Prostate gland (tissue), 2 donors: ENCODE measurements at places on chromosomes 16 and 17.

DNA sequence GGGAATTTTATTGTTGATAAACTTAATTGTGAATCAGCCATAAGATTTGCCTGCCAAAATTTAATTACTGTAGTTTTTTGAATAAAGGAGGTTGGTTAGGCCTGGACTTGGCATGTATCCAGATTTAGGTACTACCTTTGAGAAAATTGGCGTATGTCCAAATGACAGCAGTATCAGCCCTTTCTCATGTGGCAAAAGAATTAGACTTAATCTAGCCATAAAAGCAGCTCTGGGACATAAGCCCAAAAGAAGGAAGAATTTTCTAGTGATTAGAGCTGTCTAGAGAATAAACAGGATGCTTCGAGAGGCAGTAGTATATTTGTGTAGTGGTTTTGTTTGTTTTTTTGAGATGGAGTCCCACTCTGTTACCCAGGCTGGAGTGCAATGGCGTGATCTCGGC is 27.7 kb downstream of the PPM1E start:
- DNase-seq, result no peak

- no peak for DNase-seq
Observed at GRCh38 chr16:11383481-11384183, 38.4 kb downstream of the RMI2 start.

DNA sequence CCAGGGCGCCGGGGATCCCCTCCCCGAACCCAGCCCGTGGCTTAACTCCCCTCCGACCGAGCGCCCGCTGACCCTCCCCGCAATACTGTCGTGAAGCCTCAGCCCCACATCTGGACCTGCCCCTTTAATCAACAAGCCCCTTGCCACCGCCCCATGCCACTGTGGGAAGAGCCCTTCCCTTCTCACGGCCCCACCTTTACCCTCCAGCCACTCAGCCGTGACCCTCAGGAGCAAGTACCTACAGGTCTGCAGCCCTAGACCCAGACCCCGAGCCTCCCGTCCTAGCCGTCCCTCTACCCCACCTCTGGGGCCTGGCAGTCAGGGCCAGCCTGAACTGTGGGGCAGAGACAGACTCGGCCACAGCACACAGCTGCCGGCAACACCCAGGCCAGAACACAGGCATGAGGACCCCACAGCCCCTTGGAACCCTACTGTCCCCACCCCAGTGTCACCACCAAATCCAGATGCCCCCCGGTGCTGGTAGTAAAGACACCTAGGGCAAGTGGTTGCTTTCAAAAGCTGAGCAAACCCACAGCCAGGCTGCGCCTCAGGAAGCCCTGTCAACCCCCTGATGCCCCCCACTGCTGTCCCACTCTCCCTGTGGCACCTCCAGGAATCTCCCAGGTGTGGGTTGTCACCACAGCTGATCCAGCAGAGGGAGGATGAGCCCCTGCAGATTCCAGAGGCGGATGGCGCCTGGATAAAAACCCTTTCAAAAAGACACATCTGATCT is 1.4 kb downstream of the NXPH3 start:
- no peak for DNase-seq

GRCh38 chr17:79382313-79382712 is 228.5 kb downstream of the RBFOX3 start:
- no peak for DNase-seq

GRCh38 chr16:80993307-80993706 is 13.4 kb downstream of the CMC2 start:
- no peak for DNase-seq

- DNase-seq, result no peak
Observed at GRCh38 chr17:34826332-34826731, 134.9 kb downstream of the CCT6B start.

DNA sequence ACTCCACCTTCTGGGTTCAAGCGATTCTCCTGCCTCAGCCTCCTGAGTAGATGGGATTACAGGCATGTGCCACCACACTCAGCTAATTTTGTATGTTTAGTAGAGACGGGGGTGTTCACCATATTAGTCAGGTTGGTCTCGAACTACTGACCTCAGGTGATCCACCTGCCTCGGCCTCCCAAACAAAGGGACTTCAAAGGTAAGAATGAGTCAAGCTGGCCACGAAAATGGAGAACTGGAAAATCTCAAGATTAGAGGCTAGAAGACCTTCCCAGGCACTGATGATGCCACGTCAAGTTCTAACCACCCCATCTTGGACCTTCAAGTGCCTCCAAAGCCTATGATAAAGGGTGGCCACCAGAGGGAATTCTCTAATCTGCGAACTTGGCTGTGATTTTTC is 1.3 kb upstream of the CCL15 start:
- no peak for DNase-seq

DNA sequence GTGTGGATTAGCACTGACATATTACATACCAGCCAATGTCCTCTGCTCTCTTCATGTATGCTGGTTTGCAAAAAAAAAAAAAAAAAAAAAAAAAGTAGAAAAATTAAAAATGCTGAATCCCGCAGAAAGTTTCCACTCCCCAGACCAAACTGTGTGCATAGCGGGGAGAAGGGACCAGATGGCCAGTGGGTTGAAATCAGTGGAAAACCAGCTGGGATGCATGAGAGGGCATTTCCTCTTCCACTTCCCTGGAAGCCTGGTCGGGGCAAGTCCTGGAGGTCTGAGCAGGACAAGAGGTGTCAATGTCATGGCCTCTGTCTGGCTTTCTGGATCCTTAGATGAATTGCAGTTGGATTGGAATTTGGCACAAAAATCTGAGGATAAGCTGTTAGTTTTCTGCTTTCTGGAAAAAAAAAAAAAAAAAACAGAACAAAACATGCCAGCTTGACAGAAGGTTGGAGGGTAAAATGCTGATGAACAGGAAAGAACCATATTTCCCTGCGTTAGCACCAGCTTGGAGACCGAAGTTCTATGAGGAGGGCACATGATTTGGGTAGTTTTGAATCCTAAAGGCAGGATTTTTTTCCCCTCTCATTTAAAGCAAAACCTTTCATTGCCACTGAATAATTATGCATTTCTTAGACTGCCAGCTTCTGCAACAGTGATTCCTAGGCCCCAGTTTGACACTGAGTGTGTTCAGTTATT is 941.5 kb upstream of the EEF2KMT start:
- no peak for DNase-seq

GRCh38 chr16:23080747-23081146 is 68.5 kb downstream of the USP31 start:
- no peak for DNase-seq

GRCh38 chr17:48081858-48082257 is 19.4 kb downstream of the CBX1 start:
- DNase-seq, result no peak

DNA sequence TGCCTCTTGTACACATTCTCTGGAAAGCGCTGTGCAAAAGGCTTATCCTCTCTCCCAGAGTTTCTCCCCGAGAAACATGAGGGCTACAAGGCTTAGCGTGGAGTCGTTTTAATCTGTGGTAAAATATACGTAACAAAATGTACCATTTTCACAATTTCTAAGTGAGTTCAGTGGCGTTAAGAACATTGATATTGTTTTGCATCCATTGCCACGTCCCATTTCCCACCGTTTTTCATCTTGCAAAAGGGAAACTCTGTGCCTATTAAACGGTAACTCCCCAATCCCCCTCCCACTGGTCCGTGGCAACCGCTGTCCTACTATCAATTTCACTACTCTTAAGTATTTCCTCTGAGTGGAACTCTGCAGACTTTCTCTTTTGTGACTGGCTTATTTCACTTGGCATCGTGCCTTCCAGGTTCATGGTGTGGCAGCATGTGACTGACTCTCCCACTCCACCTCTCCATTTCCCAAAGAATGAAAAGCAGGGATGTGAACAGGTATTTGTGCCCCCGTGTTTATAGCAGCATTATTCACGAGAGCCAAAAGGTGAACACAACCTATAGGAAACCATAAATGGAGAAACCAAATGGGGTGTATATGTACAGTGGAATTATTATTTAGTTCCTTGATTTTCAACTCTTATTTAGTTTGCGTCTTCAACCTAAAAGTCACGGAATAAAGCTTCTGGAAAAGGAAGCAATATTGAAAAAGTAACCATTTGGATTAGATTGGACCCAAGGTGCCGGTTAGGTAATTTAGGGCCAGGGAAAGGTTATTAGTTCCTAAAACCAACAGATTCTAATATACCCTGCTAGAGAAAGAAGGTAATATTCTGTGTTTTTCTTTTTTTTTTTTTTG is 1.1 kb upstream of the USP32 start:
- DNase-seq, result peak; percentile 44

DNA sequence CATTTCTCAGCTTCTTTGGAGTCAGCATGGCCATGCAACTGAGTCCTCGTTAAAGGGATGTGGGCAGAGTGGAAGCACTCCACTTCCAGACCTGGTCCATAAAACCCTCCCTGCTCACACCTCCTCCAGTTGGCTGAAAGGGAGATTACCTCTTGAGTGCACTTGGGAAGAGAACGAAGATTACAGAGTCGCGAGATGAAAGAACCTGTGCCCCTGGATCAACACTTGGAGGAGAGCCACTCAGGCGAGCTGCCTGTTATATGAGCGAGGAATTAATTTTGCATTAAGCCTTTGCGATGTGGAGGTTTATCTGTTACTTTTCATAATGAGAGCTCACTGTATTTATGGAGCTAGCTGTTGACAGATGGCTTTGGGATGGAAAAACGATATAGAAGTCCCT is 147.9 kb downstream of the MAF start:
- DNase-seq, result no peak

- no peak for DNase-seq
Observed at GRCh38 chr16:68131813-68132706, 46.9 kb downstream of the NFATC3 start.

DNA sequence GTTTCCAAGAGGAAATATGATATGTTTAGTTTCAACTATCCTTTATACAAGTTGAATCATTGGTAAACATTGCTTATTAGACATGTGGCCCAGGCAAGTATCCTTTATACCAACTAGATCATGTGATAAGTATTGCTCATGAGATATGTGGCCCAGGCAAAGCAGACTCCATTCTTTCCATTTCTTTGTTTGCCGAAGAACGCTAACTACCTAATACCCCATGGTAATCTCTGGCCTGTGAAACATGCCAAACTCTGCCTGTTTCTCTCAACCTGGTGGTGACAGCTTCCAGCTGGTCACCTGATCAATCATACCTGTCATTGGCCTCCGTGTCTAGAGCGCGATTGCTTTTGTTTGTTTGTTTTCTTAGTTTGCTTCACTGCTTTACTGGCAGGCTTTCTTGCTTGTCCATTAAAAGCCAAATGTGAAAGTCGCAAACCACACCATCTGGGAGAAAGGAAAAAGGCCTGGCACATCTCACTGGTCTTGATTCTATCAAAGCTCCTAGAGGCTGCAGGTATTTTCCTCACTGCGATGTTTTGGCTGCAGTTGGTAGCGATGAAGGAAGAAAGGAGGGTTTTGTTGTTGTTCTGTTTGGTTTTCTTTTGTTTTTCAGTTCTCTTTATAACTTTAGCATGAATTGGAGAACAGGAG is 686.2 kb downstream of the KCNJ2 start:
- DNase-seq, result peak; percentile 25

DNA sequence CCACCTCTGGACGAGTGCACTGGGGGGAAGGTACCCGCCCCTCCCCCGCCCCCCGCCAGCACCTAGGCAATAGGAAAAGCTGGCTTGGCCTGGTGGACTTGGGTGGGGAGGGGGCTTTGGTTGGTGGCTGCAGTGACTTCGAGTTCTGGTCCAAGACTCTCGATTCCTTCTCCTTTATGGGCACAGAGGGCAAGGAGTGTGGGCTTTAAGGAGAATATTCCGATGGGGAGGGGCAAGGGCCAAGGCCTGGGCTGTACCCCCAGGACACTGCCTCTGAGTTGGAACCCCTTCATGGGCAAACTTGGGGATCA is 409 bp downstream of the ACSF2 start:
- DNase-seq, result no peak

DNA sequence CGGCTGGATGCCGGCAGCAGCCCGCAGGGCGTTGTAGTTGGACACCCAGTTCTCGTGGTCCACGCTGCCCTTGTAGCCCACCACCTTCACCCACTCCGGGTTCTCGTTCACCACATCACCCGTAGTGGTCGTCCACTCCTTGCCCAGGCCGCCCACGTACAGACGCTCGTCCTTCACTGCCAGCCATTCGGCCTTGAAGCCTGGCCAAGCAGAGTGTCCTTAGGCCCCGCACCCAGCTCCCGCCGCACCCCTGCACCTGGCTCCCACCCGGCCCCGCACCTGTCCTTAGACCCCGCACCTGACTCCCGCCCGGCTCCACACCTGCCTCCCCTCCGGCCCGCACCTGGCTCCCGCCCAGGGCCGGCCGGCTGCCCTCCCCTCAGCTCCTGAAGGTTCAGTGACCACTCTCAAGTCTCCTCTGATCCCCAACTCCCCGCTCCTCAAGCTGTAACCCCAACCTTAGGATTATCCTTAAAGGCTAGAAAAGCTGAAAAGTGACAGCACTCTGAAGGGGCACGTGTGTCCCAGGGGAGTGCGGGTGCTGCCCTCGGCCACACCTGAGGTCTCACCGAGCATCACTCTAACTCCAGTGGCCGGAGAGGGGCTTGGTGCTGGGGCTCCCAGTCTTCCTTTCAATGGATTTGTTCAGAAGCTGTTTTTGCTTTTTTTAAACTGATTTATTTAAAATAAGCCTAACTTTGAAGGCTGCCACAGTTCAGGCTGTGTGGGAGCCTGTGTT is 14.4 kb downstream of the CANT1 start:
- no peak for DNase-seq

- DNase-seq, result no peak
Observed at GRCh38 chr16:67674851-67675578, 8.4 kb downstream of the C16orf86 start.

GRCh38 chr16:55529018-55529417 is 20.1 kb downstream of the LPCAT2 start:
- no peak for DNase-seq

- DNase-seq, result no peak
Observed at GRCh38 chr16:31131841-31132271, 3.7 kb downstream of the PRSS8 start.

DNA sequence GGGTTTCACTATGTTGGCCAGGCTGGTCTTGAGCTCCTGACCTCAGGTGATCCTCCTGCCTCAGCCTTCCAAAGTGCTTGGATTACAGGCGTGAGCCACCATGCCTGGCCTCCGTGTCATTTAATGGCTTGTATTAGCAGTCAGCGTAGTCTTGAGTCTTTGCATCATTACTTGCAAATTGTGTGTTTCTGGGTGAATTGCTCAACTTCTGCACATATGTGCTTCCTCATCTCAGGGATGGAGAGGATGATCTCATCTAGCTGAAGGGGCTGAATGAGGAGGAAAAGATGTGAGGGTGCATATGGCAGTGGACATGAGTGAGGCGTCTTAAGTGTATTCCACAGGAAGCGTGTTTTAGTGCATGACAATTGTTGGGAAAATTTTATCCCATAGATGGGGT is 155.8 kb downstream of the SNX29 start:
- DNase-seq, result no peak

DNA sequence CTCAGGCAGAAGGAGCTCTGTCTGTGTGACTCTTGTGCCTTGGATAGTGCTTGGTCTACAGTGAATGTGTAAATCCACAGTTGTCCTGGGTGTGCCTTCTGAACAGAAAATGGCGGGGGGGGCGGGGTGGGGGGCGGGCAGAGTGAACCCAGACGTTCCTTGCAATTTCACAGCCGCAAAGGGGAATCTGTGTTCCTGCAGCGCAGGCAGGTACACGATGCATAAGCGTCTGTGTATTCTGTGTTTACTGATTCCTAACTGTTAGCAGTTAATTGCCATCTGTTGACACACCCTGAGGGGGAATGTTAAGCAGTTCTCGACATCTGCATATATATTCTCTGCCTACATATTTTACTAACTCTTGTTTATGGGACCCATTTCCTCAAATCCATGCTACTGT is 123.5 kb upstream of the ZFHX3 start:
- no peak for DNase-seq
